ENCODE measurements at places on chromosomes 1 and 21. TPM values are rescaled to one million over a fixed set of nuclear protein-coding genes. Genes with fewer than 3 reads are reported as not detected.

Gene CHRM3
- 0.42 TPM for total RNA-seq

- no peak for DNase-seq
- H3K27me3 ChIP-seq = no peaks in the 10 kb centered on the region
- H3K4me3 ChIP-seq = no peak overlapping the region
Observed at GRCh38 chr1:9385801-9386573, 93.3 kb downstream of the SPSB1 start.

DNA sequence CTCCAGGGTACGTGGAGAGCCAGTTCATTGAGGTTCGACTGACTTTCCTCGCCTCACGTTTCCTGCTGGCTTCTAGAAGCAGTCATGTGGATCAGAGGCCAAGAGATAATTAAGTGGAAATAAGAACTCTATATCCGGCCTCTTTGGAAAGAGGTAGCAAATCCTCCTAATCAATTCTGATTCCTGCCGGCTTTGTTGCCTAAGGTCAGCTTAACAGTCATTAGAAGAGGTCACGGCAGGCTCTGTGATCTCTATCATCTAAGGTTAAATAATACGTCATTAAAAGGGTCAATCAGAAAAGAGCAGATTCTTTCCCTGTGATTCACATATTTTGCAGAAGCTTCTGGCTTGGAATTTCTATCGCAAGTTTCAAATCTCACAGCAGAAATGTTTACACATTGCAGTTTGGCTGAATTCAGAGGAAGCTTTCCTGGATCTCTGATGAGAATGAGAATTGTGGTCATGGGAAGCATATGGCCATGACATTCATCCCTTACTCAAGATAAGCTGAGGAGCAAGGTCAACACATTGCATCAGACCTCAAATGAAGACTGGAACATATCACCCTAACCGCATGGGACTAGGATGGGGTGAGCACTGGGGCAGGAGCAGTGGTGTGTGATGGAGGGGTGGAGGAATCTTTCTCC, 189.4 kb downstream of the PBX1 start:
- no peaks in the 10 kb centered on the region for H3K36me3 ChIP-seq
- no peaks in the 10 kb centered on the region for H3K4me1 ChIP-seq
- no peaks in the 10 kb centered on the region for H3K27me3 ChIP-seq
- H3K27ac ChIP-seq = no peak overlapping the region
- no peak overlapping the region for H3K4me3 ChIP-seq

- H3K27me3 ChIP-seq = no peaks in the 10 kb centered on the region
- no peaks in the 10 kb centered on the region for H3K36me3 ChIP-seq
- DNase-seq = no peak
- no peaks in the 10 kb centered on the region for H3K4me1 ChIP-seq
- no peak overlapping the region for H3K4me3 ChIP-seq
- no peak overlapping the region for H3K27ac ChIP-seq
Observed at GRCh38 chr1:222750651-222751050, 13.6 kb downstream of the FAM177B start.

GRCh38 chr1:45864167-45865106, 61.0 kb downstream of the MAST2 start:
- no peak overlapping the region for H3K27ac ChIP-seq
- H3K27me3 ChIP-seq = no peaks in the 10 kb centered on the region
- no peaks in the 10 kb centered on the region for H3K36me3 ChIP-seq
- H3K4me3 ChIP-seq = no peak overlapping the region
- no peak for DNase-seq

- H3K27ac ChIP-seq = no peak overlapping the region
- no peak for DNase-seq
- H3K27me3 ChIP-seq = no peaks in the 10 kb centered on the region
- H3K4me1 ChIP-seq = no peaks in the 10 kb centered on the region
- no peak overlapping the region for H3K4me3 ChIP-seq
- H3K36me3 ChIP-seq = peaks cover 4% of the 10 kb centered on the region
Observed at GRCh38 chr1:172557270-172557669, 24.3 kb downstream of the SUCO start.
